ENCODE measurements at places on chromosomes 16 and 17.

- no peak for DNase-seq
Measured at GRCh38 chr17:13503526-13503925, 98.2 kb downstream of the HS3ST3A1 start.

DNA sequence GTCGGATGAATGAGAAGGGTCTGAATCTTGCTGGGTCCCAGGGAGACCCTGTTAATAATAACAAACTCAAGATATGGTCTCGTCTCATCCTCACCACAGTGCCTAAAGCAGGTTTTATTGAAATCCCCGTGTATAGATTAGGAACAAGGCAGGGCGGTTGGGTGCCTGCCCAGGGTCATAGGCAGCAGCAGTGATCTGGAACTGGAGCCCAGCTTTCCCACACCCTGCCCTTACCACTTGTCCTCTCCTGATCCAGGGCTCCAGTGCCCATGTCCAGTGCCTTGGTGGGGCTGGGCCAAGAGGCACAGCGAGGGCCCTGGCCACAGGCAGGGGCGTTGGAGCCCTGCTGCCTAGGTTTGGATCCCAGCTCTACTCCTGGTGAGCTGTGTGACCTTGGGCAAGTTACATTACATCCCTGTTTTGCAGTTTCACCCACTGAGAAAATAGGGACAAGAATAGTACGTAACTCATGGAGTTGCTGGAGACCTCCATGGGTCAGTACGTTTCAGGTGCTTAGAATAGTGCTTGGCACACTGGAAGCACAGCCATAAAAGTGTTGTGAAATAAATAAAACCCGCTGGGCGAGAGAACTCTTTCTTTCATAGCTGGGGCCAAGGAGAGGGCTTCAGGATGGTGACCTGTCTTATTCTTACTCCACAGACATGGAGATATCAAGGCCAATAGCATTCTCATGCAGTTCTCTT, 13.9 kb downstream of the SOCS3 start:
- no peak for DNase-seq

GRCh38 chr16:63568164-63568563, 1531.9 kb upstream of the CDH8 start:
- DNase-seq: no peak

DNA sequence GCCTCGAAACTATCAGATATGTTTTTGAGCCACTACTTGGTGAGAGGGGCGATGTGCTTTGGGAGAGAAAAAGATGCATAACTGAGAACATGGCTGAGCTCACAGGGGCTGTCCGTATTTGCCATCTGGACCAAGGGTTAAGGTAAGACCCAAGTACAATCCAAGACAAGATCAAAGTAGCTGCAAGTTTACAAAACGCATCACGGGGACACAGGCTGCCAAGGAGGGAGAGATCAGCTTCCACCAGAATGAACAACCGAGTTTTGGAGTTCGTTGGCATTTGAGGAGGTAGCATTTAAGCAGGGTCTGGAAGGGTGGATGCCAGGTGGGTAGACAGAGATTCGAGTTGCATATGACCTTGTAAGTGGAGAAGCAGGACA, 2.2 kb downstream of the PITPNC1 start:
- no peak for DNase-seq

GRCh38 chr17:13182854-13183253, 165.0 kb upstream of the ELAC2 start:
- DNase-seq: no peak

DNA sequence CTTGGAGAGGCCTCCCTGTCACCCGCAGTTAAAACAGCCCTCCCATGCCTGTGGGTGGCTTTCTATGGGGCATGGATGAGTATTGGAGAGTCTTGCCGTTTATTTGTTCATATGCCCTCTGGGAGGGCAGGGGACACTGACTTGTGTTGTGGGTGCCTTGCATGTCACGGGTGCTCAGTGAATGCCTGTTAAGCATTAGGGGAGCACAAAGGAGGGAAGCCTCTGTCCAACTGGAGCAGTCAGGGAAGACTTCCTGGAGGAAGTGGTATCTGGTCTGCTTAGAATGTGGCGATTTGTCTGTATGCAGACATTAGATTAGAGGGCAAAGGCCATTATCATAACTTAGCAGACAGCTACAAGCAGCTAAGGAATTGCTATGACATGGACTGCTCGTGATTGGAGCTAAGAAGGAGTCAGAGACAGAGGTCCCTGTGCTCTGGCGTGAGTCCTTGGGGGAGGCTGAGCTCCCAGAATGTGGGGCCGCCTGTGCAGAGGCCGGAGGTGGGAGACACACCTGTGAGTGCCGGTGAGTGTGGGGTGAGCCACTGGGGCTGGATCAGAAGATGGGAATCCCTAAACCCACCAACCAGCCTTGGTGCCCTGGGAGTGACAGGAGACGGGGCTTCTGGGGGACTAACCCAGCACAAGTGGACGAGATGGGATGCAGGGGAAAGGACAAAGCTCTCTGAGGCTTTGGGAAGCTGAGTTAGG, 286.1 kb downstream of the SEC14L1 start:
- no peak for DNase-seq

DNA sequence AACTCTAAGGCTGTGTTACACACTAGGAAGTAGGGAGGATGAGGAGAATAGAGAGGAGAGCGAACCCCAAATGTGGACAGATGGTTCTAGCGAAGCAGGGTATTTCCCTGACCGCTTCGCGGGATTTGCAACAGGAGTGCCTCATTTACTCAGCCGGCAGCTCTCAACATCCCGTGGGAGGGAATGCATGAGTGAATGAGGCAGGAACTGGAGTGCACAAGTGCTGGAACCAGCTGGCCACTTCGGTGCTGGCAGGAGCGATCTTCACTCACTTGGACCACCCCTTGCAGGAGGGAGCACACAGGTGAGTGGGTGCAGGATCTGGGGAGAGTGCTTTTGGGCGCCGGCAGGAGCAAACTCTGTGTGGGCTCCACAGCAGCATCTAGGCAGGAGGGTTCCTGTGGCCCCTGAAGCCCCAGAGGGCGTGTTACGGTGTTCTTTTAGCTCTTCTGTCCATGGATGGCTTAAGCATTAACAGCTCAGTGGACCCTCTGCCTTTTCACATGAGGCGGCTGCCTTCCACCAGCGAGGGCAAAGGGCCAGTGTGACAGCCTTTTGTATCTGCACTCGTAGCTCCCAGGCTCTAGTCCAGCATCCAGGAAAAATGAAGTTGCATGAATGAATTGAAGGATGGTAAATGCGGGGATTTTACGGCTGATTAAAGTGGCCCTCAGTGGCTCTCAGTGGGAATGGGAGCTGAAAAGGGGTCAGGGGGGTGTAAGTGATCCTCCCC, 17.4 kb upstream of the ZNHIT3 start:
- no peak for DNase-seq

DNA sequence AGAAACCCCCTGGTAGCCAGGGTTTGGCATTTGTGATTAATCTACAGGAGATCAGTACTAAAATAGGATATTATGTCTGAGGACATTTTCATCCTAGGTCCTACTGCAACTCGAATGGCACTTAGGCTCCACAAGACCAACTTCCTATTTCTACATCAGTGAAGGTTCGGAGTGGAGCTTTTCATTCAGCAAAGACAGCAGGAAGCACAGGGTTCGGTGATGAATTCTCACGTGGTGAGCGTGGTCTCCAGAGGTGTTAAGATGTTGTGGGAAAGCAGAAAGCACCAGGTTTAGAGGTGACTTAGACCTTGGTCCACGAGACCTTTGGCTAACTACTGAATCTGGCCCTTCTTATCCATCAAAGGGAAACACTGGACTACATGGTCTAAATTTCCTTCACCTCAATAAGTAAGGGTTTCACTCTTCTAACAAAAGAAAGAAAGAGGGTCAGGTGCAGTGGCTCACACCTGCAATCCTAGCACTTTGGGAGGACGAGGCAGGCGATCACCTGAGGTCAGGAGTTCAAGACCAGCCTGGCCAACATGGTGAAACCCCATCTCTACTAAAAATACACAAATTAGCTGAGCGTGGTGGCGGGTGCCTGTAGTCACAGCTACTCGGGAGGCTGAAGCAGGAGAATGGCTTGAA, 13.9 kb upstream of the HELZ start:
- DNase-seq: no peak

DNA sequence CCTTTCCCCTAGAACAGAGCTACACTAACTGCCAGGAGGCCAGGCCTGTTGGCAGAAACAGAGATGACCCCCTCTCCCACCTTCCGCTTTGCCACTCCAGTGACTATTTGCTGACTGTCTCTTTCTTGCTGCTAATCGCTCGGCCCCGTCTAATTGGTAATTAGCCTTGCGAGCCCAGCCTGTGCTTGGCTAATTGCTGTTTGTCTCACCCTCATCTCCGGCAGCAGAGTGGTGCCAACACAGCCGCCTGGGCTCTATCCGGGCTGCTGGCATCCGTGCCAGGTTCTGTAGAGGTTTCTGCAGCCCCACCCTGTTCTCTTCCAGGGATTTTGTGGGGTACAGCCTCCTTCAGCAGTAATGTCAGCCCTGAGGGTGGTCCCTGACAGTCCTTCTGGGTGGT, 27.4 kb upstream of the PHB1 start:
- DNase-seq: no peak

- no peak for DNase-seq
Measured at GRCh38 chr16:14371778-14372431, 258.2 kb downstream of the PARN start.

GRCh38 chr17:72056727-72057290, 64.0 kb upstream of the SOX9 start:
- no peak for DNase-seq

GRCh38 chr17:13030459-13031300, 12.9 kb upstream of the ELAC2 start:
- DNase-seq: no peak

DNA sequence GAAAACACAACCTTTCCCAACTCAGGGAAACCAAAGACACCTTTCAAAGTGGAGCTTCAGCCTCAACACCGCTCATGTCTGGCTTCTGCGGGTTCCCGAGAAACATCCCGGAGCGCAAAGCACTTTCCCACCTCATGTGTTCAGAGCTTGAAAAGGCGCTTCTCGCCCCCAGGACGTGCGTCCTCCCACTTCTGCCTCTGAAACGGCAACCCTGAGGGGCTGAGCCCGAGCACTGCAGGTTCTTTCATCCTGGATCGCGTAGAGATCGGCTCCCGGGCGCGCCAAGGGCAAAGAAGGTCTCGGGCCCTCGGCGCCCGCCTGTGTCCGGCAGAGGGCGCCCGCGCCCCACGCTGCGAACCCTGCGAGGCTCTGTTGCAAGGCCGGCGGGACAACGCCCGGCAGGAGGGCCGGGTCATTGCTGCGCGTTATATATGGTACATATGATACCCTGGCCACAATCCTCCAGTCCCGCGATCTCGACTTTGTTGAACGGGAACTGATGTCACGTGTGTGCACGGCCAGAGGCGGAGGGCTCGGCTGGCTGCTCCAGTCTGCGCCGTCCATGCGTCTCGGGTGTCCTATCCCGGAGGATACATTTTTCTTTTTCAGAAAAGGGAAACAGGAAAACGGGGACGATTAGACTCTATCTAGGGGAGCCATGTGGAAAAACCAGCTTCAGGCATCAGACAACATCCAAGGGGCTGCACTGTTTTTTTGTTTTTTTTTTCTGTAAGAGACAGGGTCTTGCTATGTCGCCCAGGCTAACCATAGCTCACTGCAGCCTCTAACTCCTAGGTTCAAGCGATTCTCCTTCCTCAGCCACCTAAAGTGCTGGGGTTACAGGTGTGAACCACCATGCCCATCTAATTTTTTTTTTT, 19.1 kb downstream of the COQ7 start:
- peak; percentile 83 for DNase-seq

GRCh38 chr16:28326881-28327610, 34.7 kb downstream of the SBK1 start:
- DNase-seq: peak; percentile 43

DNA sequence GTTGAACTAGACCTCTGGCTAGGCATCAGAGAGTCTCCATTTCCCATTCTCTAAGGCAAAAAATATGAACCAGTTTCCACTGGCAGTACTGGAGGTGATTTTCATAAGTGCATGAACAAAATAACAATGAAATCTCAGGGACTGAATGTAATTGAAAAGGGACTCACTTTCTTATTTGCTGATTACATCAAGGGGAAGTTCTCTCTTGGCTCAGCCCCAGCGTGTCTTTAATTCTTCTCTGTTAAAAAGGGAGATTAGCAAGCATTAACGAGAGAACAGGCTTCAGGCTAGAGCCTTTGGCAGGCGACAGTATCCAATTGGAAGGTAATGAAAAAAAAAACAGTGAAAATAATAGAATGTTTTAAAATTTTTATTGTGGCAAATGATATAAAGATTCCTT, 34.0 kb upstream of the ADAMTS18 start:
- DNase-seq: no peak

DNA sequence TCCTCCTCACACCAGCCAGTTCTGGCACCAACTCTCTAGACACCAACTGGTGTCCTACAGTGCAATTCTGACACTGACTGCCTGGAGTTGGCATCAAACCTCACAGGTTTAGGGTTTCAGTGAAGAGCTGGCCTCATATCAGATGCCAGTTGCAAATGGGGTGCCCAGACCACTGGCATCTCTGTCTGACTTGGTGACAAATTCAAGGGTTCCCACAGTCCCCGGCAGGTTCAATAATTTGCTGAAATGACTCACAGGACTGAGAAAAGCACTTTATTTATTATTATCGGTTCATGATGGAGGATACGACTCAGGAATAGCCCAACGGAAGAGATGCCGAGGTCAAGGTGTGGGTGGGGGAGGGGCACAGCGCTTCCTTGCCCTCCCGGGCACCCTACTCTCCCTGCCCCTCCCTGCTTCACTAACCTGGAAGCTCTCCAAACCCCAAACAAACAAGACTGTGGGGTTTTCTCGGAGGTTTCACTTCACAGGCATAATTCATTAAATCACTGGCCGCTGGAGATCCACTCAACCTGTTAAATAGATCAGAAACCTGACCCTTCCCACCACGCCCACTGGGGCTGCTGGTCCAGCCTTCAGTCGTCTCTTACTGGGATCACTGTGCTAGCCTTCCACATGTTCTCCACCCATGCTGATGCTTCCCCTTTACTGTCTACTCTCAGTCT, 1.7 kb upstream of the NLRP1 start:
- DNase-seq: no peak

DNA sequence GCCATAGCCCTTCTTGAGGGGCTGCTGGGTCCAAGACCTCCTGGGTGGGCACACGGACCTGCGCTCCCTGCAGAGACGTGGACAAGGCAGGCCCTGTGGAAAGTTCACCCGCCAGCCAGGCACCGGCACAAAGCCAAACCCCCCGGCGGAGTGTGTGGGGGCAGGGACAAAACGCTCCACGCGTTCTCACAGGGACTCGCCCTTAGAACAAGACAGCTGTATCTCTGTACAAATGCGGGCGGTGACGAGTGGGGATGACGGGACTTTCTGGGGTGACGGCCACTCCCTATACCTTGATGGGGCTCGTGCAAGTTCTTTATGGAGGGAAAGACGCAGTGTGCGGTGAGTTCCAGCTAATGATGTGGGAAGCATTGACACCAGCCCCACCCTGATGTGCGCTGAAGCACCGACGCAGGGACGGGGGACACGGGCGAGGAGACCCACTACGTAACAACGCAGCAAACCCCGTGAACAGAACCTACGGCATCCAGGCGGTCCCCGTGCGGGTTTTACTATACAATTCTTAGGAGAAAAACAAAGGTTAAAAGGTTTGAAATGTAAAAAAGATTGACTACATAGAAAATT, 49.4 kb downstream of the LMF1 start:
- no peak for DNase-seq

DNA sequence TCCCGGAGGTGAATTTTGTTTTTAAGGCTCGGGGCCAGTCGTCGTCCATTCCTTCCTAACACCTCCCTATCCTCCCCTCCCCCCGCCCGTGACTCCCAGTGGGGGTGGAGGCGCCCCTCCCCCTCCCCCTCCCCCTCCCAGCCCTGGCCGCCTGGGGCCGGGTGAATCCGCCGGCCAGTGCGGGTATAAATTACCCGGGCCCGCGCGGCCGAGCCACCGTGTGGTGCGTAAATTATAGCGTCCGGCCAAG, 2.0 kb upstream of the GSE1 start:
- DNase-seq: no peak

GRCh38 chr17:19579192-19579761, 45.6 kb downstream of the SLC47A1 start:
- no peak for DNase-seq
